Activated naive CD4-positive, alpha-beta T cell treated with Interleukin-2 at 50 U/mL for 16 hours (primary cell): ENCODE measurements at places on chromosomes 3 and 15.

GRCh38 chr3:24154013-24154695 lies 209.1 kb downstream of the NR1D2 start:
- DNase-seq = no peak

- no peak for DNase-seq
These were observed 270.0 kb downstream of the NAALADL2 start for GRCh38 chr3:175129126-175129525.

- DNase-seq = no peak
These were observed 352.8 kb downstream of the LRTM1 start for GRCh38 chr3:54574906-54575617.

DNA sequence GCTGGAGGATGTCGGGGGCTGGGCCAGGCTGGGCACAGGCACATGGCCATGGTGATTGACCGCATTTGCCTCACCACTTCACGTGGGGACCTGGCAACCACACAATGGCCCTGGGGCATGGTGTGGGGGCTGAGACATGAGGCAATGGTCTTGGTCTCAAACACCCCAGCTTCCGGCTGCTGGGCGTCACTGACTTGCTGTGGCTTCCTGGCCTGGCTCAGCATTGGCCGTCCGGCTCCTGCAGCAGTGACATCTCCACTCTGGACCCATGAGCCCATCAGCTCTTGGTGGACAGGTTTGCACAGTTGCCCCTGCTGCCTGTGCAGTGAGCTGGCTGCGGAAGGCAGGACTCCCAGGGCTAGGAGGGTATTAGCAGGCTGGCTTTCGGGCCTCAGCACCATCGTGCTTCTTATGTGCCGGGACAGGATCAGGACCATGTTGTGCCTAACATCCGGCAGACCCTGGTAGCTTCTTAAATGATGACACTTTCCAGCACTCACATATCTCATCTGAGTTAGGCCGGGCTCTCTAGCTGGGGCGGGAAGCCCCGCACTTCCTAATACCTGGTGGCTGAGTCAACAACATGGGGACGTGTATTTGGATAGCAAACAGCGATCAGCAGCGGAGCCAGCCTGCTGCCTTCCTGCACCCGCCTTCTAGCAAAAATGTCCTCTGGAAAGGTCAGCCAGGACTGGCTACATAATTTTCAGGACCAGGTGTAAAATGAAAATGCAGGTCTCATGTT lies 34.1 kb downstream of the ZNF710 start:
- no peak for DNase-seq

DNA sequence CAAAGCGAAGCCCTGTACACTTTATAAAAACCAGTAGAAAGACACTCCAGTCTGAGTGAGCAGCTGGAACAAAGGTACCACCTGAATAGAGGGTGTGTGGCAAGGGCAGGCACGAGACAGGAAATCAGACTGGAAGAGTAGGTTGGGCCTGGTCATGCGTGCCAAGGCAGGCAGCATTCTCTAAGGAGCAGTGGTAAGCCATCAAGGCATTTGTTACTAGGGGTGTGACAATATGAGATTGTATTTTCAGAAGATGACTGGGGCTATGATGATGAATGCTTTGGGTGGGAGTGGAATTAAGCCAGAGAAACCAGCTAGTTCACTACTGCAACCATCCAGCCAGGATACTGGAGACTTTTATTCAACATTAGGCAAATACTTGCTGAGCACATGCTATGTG lies 5.0 kb downstream of the JMJD7 start:
- DNase-seq = peak; percentile 24
